Lung microvascular endothelial cell (primary cell): ENCODE measurements at places on chromosomes 1 and 21. TPM values are rescaled to one million over a fixed set of nuclear protein-coding genes. Genes with fewer than 3 reads are reported as not detected.

DNA sequence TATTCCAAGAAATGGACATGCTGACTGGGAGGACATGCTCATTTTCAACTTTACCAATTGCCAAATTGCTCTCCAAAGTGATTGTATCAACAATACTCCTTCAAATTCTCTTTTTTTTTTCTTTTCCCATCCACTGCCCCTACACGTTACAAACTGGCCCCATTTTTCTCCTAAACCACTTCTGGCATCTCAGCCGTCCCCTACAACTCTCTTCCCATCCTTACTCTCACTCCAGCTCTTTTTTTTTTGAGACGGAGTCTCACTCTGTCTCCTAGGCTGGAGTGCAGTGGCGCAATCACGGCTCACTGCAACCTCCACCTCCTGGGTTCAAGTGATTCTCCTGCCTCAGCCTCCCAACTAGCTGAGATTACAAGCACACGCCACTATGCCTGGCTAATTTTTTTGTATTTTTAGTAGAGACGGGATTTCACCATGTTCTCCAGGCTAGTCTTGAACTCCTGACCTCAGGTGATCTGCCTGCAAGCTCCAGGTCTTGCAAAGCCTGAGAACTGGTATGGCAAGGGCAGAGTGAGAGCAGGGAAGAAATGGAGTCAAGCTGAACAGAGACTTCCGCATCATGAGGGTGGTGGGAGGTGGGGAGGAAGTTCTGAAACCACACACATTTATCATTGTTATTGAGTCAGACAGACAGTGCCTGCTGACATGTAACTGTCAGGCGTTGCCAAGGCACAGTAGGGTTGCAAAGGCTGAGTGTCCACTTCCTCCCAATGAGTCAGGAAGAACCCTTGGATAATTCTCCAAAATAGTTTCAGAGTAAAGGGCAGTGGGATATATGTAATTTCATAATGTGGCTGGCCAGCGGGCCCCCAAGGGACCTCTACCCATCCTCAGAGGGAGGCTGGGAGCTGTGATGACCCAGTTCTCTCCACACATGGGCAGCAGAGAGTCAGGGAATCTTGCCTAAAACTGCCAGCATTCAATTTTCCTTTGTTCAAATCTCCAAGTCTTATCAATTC, 17.4 kb downstream of the CELA3A start:
- peak; percentile 57 for DNase-seq

GRCh38 chr1:232968965-232969364, 18.6 kb downstream of the NTPCR start:
- peak; percentile 64 for DNase-seq

DNA sequence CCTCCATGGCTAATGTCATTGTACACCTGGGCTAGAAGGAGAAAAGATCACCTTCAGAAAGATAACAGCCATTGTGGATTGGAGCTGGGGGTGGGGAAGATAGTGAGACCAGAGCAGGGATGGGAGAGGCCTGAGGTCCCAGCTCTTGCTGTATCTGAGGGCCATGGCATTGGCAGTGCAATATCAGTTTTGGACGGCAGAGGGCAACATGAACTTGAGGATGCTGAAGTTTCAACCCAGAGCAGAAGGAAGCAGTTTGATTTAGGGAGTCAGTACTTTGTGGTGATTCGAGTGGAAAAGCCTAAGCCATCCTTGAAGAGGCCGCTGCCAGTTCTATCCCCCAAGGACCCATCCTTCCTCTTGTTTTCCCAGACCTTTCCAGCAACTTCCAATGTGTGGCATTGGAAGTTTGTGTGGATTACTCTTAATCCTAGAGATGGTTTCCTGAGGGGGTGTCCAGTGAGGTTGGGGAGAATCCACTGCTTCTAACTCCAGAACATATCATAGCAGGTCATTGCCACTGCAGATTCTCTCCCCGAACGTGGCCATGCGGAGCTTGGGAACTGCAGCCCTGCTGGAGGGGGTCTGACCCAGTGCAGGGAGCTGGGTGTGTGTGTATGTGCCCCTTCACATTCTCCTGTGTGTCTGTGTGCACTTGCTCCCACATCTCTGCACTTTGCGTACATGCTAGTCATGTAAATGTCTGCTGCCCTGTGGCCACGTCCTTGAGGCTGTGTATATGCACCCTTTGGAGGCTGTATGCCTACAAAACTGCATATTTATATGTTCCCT, 24.1 kb downstream of the SLC26A9 start:
- DNase-seq = peak; percentile 88

ARTN gene
- total RNA-seq = not detected in 2 replicates

- no peak for DNase-seq
These were observed 10.1 kb downstream of the TMEM63A start for GRCh38 chr1:225872075-225872430.

DNA sequence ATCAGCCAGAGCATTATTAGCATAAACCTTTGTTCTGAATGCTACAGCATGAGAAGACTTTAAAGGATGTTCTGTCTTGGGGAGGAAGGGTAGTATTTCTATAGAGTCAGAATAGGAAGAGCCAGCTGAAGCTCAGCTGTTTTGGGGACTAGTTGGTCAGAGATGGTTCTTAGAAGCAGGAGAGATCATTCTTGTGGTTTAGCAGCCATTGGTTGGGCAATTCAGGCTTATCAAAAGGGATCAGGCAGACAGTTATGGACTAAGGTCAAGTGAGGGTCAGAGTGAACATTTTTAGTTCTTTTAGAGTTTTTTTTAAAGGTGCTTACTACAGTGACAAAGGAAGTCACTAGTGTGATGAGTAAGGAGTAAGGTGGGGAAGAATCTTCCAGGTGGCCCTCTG, 245.5 kb downstream of the RPS6KC1 start:
- no peak for DNase-seq

DNA sequence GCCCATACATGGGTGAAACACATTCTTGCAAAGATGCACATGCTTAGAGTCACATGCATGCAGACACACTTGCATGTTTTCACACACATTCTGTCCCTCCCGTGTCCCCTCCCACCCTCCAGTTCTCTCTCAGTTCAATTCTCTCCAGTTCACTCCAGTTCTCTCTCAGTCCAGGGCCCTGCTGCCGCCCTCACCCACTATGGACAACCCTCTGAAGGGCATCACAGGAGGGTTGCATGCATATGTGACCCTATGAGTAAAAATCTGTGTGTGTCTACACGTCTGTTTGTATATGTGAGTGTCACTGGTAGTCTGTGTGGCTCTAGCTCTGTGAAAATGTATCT, 21.8 kb upstream of the ADGRB2 start:
- DNase-seq = no peak

DNA sequence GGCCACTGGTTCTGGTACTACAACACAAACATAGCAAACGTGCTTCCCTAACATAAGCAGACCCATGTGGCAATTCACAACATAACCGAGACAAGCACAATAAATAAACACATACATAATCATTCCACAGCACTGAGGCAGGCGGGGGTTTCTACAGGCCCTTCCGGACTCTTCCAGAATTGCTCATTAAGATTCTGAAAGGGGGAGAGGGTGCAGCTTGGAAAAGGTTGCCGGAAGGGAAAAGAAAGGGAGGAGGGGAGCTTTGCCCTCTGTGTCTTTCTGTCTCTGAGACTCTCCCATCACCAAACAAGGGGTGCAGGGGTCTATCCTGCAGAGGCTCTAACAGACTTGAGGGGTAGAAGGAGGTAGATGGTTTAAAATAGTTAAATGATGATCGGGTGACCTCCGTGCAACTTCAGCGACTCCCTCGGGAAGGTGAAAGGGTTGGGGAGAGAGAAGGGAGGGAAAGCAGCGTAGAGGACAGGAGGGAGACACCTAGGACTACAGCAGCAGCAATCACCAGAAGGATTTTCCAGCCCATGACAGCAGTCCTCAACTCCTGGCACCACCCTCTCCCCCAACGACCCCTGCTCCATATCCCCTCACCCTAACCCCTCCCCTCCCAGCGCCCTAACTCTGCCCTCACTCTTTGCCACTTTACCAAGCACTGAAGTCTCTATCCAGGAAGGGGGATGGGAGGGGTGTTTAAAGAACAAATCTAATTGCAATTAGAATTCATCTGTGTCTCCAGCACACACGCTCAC, 365.5 kb upstream of the ESRRG start:
- no peak for DNase-seq

- DNase-seq = peak; percentile 35
These were observed 192.3 kb upstream of the ADGRL4 start for GRCh38 chr1:79198832-79199231.

GRCh38 chr21:42150474-42151085, 68.4 kb upstream of the ABCG1 start:
- no peak for DNase-seq

- DNase-seq = no peak
These were observed 56.1 kb upstream of the TLR5 start for GRCh38 chr1:223199094-223199647.

ANKRD65 gene
- total RNA-seq = under 0.01 and 0.22 TPM in 2 replicates

- DNase-seq = peak; percentile 3
These were observed 14.0 kb upstream of the L1TD1 start for GRCh38 chr1:62180639-62181038.

SLAMF9 gene
- not detected in 2 replicates for total RNA-seq

DNA sequence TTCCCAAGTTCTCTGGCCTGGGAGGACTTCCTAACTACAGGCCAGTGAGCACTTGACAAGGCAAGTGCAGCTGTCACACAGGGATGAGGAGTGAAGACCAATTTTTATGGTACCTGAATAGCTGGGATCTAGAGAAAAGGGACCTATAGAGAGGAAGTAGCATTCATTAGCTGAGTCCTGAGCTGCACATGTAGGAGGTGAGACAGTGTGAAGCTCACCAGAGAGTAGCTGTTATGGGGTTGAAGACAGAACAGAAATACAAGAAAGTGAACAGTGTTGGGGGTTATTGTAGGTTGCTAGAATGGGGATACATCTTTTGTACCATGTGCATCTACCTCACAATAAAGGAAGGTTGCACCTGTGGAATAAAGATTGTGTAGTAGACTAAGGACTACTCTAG, 37.7 kb upstream of the PYHIN1 start:
- no peak for DNase-seq

GPATCH3 gene
- 7.6 and 10.3 TPM in 2 replicates for total RNA-seq
